Osteocyte (in vitro differentiated cells): ENCODE measurements at places on chromosomes 7 and 10.

- no peak for DNase-seq
These were observed 573.9 kb downstream of the TCERG1L start for GRCh38 chr10:130737621-130738020.

DNA sequence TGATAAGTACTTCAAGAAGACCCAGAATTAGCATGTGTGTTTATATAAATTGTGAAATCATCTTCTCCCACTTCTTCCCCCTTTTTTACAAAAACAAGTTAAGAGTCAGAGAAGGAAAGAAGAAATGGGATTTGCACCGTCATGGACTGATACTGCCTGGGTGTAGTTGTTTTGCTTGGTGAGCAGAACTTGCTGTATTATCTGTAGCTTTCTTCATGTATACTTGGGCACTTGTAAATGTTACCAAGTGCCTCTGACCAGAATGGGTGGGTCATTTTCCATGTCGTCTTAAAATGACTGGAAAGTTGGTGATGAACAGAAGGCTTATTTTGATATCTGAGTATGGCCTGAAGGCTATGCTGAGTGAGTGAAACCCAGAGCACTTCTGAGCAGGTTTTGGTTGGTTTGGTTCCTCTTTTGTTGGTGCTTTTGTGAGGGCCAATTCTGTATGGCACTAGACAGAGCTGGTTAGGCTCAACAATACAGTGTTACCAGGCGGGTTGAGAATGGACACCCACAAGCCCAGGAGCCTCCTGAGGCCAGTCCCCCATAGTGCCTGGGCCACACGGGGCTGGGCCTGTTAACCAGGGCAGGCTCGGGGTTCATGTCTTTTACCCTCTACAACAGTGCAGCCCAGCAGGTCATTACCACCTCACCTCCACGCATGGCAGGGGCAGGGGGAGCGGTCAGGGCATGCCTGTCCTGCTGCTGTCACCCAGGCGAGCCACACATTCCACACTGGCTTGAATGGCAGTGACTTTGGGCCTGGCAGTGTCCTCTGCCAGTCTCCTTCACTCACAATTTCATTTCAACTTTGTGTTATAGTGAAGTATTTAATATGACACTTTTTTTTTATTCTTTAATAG lies 115.1 kb downstream of the CCNY start:
- DNase-seq: no peak

DNA sequence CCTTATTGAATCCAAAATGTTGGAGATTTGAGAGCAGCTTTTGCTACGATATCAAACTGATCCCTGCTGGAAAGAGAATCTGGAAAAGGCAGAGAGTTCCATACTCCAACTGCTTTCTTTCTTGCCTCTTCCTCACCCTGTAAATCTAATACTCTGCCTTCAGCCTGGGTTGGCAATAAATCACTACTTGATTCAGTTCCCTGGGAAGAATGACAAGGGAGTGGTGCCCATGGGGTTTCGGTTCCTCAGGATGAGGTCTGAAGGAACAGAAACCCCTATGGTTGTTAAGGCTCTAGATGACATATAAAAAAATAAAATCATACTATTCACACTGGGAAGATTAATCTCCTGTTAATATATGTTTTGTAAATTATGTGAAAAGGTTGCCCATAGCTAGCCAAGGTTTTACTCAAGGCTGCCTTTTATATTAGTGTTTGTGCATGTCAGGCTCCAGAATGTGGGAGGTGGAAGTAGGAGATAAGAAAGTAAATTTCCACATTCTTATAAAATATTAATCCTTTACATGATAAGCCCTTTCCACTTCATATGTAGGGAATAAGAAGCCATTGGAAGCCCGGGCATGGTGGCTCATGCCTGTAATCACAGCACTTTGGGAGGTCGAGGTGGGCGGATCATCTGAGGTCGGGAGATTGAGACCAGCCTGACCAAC lies 106.2 kb upstream of the CACNA2D1 start:
- no peak for DNase-seq

DNA sequence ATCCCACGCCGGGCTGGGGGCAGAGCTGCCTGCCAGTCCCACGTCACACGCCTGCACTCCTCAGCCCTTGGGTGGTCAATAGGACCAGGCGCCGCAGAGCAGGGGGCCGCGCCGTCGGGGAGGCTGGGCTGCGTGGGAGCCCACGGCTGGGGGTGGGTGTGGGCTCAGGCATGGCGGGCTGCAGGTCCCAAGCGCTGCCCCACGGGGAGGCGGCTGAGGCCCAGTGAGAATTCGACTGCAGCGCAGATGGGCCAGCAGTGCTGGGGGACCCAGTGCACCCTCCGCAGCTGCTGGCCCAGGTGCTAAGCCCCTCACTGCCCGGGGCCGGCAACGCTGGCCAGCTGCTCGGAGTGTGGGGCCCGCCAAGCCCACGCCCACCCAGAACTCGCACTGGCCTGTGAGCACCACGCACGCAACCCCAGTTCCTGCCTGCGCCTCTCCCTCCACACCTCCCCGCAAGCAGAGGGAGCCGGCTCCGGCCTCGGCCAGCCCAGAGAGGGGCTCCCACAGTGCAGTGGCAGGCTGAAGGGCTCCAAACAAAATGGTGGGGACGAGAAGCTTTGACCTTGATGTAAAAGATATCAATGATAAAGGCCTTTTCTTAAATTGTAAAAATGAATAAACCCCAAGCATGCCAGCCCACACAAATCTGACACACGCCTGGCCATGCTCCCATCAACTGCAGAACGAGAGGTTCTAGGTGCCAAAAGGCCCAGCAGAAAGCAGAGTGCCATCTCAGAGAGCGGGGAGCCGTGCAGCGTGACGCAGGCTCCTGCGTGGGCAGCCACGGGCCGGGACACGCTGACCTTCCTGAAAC lies 255.5 kb downstream of the MAD1L1 start:
- no peak for DNase-seq

- no peak for DNase-seq
These were observed 320.4 kb downstream of the RNLS start for GRCh38 chr10:88262591-88263234.
